Renal pelvis (tissue), 12 donors: ENCODE measurements at places on chromosomes 2 and 18. TPM values are rescaled to one million over a fixed set of nuclear protein-coding genes. Genes with fewer than 3 reads are reported as not detected.

GRCh38 chr2:101815739-101816391 is 118.4 kb downstream of the MAP4K4 start:
- DNase-seq: no peak

DNA sequence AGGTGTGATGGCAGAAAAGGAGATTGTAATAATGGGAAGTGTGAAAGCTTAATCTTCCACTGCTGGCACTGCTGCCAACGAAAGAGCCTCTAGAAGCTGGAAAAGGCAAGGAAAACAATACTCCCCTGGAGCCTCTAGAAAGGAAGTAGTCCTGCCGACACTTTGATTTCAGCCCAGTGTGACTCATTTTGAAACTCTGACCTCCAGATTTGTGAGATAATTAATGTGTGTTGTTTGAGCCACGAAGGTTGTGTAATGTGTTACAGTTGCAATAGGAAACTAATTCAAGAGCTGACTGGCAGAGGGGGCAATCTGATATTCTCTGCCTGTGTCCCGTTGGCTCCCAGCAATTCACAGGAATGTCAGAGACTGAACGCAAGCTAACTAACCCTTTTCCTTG is 219.2 kb upstream of the UBE2E3 start:
- DNase-seq: peak; percentile 4

DNA sequence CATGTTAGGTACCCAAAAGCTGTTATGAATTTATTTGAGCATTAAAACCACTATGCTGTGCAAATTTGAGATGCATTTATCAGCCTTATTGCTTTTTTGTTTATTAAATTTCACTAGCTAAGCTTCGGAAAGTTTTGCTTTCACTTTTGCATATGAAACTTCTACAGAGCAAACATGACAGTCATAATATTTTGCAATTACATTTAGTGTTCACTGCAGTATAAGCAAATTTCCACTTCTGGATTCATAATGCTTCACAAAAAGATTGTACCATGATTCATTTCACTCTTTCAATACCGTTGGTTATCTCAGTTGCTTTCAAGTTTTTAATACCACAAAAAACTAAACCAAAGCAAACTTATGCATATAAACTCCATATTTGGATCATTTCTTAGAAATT is 228.7 kb upstream of the SLC8A1 start:
- no peak for DNase-seq

DNA sequence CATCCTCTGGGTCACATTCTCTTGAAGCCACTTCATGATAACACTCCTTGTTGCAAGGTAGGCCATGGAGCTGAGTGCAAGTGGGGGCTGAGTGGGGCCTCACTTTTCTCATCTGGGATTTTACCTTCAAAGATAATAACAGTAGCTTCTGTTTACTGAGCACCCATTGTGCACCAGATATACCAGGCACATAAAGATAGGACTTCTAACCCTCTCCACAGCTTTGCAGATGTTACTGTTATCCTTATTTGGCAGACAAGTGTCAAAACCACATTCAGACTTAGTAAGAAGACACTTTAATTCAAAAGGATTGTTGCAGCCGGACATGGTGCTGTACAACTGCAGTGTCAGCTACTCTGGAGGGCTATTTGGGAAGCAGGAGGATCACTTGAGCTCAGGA is 12.8 kb upstream of the FAM136A start:
- no peak for DNase-seq

DNA sequence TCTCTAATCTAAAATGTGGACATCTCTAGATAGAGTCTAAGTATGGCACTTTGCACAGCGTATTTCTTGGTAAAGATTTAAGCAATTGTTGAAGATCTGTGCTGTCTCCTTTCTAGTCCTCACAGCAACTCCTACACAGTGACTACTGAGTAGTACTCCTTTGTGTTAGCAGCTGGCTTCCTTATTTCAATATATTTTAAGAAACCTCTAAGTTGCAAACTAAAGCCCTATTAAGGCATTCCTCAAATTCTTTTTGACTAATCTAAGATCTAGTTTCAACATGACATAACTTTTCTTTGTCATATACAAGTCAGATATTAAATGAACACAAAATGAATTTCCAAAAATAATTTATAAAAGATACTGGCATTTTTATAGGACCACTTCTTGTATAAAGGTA is 121.8 kb upstream of the DNAJC10 start:
- DNase-seq: no peak

- no peak for DNase-seq
These were observed 264.3 kb downstream of the TXNL1 start for GRCh38 chr18:56374007-56374655.

DNA sequence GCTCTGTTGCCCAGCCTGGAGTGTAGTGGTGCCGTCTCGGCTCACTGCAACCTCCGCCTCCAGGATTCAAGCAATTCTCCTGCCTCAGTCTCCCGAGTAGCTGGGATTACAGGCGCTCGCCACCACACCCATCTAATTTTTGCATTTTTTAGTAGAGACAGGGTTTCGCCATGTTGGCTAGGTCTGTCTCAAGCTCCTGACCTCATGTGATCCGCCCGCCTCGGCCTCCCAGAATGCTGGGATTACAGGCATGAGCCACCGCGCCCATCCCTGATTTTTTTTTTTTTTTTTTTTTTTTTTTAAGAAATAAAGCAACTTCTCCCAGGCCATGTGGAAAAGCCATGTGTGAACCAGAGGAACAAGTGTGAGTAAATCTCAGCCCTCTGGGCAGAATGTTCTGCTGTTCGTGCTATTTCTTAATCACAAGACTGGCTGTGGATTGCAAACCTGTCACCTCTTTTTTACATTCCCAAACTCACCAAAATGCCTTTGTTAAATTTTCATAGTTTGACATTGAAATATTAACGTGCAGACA is 6.4 kb upstream of the SH3BP4 start:
- DNase-seq: no peak

- DNase-seq: no peak
These were observed 287.3 kb downstream of the EXOC6B start for GRCh38 chr2:72538486-72538885.

DNA sequence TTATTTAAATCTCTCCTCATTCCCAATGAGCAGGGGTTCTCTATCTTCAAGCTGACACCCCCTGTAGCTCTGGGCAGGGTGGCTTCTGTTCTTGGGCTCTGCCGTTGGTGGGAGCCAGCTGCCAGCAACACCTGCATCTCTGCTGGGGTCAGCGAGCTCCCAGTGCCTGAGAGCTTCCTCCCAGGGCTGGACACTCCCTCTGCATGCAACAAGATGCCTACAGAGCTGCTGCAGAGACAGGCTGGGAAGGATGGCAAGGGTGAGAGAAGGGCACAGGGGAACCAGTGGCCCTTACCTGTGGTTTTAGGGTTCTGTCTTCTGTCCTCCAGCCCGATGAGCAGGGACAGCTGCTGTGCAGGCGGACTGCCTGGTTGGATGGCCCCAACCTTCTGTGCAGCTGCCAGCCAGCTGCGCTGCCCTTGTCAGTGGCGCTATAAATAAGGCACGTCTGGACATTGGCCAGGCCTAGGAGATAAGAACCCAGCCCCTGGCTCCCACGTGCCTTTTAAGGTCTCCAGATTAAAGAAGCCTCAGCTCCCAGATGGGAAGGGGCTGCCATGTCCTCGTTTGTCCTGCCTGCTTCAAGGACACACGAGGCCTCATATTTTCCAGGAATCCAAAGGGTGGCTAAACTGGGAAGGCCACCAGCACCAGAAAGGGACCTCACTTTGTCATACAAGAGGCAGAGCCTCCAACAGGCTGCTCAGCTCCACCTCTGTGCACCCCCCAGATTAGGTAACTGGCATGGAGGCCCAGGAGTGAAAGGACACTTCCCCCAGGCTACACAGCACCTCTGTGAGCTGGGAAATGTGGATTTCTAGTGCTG is 39.5 kb upstream of the FHL2 start:
- no peak for DNase-seq

DNA sequence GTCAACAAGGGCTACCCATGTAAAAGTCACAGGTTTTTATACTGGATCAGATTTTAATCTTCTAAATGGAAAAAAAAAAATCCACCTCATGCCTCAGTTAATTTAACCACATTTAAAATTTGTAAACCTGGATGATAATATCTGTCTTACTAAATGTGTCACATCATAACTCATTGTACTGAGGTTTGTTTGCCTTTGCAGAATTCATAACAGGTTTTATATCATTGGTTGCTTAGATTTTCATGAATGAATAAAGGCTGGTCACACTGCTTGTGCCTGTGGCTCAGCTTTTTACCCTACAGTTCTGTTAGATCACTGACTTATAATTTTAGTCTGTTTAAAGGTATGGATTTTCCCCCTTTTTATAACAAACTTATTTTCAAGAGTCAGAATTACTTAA is 48.9 kb downstream of the PSMD14 start:
- DNase-seq: no peak

DNA sequence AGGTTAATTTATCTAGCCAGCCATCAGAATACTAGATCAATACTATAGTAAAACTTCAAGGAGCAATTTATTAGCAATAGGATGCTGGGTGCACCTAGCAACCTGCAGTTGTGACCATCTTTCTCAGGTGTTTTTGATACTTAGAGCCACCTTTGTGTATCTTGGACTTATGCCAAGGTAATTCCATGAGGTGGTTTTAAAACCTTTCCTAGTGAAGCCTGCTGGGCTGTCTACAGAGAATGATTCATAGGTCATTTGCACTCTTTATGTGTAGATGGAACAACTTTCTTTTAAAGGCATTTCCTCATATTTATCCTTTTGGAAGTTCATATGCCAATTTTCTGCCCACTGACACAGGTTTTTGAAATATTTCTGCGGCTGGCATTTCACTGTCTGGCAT is 1030.1 kb upstream of the POU3F3 start:
- DNase-seq: peak; percentile 8

GRCh38 chr2:220282236-220282635 is 654.8 kb downstream of the SLC4A3 start:
- DNase-seq: no peak

The E2F6 gene
- 20.2 TPM for polyA plus RNA-seq

The CTNNA2 gene
- polyA plus RNA-seq: 4.0 TPM

The FOXI3 gene
- polyA plus RNA-seq: 0.21 TPM
